CD4-positive, alpha-beta T cell treated with Interleukin-17A for 1 hour (primary cell): ENCODE measurements at places on chromosomes 3 and 15.

DNA sequence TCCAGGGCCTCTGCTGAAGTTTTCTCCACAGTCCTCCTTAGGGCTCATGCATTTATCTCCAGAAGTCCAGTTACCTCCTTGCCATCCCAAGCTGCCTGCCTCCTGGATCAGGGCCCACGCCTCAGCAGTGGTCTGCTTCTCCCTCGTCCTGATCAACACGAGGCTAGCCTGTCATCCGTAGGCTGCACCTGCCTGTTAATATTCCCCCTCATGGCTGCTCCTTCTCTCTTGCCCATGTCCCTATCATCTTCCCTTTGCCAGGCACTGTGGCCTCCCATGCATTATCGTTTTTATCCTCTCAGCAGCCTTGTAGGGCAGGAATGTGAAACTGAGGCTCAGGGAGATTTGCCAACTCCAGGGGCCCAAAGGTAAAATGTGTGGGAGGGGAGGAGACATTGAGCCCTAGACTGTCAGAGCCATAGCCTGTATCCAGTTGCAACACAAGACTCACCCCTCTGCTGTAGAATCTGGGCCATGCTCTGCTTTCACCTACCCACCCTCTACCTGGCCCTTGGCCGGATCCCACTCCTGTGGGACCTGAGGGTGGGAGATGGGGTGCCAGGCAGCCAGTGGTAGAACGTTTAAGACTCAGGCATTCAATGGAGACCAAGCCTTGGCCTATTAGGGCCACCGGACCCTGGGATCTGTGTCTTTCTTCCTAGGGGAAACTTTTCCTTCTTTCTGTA is 4.6 kb downstream of the GRM2 start:
- DNase-seq = no peak

- DNase-seq = no peak
Measured at GRCh38 chr15:98942431-98942830, 65.2 kb downstream of the PGPEP1L start.

DNA sequence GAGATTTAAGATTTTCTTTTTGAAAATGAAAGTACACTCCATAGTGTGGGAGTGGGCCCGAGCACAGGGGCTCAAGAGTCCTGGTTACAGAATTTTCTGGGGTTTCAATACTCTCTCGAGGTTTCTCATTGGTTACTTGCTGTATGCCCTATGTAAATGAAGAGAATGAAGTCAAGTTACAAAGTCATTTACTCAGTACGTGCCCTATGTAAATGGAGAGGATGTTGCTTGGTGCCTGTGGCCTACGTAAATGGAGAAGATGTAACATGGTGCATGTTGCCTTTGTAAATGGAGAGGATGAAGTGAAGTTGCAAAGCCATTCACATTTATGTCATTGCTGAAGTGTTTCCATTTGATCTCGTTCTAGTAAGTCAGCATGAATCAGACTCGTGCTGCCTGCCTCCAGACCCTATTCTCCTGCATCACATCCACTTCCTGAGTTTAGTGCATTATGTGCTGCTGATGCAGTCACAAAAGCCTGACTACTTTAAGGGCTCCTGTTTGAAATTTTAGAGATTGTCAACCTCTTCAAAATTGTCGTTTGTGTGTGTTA is 302.0 kb downstream of the ZBBX start:
- no peak for DNase-seq

DNA sequence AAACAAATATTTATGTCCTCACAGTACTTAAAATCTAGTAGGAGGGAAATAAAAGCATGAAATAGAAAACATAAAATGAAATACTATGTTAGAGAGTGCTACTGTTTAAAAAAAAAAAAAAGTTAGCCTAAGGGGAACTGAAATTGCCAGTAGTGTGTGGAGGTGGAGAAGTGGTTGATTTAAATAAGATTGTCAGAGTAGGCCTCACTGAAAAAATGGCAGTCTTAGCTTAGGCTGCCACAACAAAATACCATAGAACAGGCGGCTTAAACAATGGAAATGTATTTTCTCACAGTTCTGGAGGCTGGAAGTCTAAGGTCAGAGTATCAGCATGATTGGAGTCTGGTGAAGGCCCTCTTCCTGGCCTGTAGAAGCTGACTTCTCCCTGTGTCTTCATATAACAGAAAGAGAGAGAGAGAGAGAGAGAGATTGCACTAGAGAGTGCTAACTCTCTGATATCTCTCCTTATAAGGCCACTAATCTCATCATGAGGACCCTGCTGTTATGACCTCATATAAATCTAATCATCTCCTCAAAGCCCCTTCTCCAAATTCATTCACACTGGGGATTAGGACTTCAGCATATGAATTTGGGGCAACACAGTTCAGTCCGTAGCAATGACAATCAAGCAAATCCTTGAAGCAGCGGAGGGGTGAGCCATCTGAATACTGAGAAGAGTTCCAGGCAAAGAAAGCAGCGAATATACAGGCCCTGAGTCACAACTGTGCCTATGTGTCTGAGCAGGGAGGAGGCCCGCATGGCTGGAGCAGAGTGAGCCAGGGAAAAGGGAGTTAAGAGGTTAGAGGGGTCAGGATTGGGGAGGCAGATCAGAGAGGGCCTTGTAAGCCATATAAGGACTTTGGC is 23.6 kb upstream of the LRRC34 start:
- no peak for DNase-seq

DNA sequence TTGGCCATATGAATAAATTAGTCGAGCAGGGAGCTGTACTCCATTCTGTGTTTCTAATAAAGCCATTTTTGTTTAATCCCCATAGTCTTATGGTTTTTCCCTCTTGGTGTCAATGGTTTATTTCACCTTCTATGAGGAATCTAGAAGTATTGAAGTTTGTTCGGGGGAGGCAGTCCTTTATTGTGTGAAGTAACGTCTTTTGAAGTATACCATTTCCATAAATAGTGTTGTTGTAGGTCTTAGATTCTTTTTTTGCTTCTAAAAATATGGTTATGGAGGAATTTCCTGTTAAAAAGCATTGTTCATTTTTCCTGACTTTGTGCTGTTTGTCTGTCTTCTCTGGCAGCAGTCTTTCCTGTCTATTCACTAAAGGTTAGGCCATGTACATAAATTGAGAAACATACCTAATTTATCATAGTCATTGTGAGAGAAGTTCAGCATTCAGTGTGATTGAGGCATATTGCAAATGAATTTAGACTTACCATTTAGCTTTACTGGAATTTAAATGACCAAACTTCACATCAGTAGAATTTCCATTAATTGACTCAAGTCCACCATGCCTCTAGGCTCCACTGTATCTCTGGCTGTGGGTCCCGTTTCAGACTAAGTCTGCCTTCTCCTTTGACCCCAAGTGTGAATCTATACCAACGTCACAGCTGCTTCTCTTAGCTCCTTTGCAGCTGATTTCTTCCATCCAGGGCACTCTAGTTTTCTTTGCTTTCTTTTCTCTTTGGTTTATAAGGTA is 37.3 kb downstream of the YEATS2 start:
- DNase-seq = no peak

DNA sequence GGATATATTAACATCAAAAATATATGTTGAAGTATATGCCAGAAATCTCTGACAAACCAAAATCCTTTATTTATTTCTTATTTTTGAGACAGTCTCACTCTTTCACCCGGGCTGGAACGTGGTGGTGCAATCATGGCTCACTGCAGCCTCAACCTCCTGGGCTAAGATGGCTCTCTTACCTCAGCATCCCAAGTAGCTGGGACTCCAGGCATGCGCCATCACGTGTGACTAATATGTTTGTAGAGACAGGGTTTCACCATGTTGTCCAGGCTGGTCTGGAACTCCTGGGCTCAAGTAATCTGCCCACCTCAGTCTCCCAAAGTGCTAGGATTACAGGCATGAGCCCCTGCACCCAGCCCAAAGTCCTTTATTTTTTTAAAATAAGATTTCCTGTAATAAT is 11.9 kb downstream of the FAIM start:
- DNase-seq = no peak

- DNase-seq = no peak
Measured at GRCh38 chr3:80405618-80406017, 637.8 kb upstream of the ROBO1 start.

GRCh38 chr3:139303216-139303615 is 40.6 kb upstream of the MRPS22 start:
- no peak for DNase-seq

DNA sequence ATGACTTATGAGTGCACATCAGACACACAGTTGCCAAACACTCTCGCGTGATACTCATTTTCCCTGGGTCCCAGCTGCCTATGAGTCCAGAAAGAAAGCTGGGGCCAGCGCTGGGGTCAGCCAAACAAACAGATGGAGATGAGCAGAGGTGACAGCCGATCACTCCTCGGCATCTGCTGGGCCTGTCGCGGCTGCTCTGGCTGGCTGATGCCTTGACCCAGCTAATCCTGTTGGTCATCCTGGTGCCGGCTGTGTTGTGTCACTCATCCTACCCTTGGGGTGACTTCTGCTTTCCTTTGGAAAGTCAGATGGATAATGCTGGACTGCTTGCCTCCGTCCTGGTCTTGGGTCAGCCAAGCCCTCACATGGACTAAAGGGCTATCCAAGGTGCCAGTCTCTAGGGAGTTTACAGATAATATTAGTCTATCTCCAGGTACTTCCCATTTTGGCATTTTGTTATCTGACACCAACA is 105.3 kb upstream of the PDZRN3 start:
- no peak for DNase-seq

DNA sequence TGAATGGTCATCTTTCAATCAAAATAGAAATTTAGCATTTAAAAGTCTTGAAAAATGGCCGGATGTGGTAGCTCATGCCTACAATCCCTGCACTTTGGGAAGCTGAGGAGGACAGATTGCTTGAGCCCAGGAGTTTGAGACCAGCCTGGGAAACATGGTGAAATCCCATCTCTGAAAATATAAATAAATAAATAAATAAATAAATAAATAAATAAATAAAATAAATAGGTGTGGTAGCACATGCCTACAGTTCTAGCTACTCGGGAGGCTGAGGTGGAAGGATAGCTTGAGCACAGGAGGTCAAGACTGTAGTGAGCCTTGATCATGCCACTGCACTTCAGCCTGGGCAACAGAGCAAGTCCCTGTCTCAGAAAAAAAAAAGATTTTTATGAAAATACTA is 25.9 kb downstream of the SLC30A4 start:
- DNase-seq = no peak

- no peak for DNase-seq
Measured at GRCh38 chr3:62167566-62168262, 205.6 kb downstream of the FEZF2 start.

- DNase-seq = no peak
Measured at GRCh38 chr3:95289295-95289694, 1226.4 kb downstream of the NSUN3 start.

- DNase-seq = no peak
Measured at GRCh38 chr3:180332608-180333007, 269.4 kb upstream of the TTC14 start.

DNA sequence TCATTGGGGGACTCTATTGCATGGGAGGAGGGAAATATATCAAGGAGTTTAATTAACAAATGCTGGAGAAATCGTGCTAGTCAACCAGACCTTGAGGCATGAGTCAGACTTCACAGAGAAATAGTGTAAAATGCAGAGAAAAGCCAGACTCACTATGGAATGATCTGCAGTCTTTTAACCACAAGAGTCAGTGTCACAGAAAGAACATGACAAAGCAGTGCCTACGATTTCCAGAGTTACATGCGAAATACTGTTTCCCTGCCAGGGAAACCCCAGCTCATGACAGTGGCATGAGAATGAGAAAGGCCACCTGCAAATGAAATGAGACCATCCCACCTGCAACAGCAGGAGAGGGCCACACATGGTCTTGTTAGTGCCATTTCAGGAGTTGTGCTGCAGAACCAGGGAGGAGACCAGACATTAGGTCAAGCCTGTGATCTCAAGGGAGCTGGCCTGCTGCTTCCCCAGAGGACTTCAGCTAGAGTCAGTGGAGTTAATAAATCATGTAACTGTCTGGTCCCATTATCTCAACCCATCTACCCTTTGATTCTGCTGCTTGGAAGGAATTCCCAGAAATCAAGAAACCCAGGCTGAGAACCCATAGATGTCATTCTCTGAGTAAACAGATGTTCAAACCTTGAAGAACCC is 79.0 kb downstream of the ERC2 start:
- DNase-seq = no peak

DNA sequence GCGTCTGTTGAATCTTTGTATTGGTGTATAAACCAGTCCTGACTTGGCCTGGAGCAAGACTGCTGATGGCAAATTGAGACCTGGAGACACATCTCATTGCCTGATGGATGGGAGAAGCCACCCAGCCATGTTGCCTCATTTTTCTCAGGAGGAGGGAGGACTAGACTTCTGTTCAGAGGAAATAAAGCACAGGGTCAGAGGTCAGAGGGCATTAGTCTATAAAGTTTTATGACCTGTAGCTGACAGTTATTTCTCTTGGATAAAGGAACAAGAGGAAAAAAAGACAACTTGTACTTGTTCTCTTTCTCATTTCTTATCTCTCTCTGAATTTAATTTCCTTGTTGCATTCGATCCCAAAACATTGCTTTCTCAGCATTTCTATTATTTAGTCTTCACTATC is 775.9 kb downstream of the SQOR start:
- no peak for DNase-seq

GRCh38 chr3:122665226-122665786 is 15.3 kb upstream of the PARP14 start:
- no peak for DNase-seq

DNA sequence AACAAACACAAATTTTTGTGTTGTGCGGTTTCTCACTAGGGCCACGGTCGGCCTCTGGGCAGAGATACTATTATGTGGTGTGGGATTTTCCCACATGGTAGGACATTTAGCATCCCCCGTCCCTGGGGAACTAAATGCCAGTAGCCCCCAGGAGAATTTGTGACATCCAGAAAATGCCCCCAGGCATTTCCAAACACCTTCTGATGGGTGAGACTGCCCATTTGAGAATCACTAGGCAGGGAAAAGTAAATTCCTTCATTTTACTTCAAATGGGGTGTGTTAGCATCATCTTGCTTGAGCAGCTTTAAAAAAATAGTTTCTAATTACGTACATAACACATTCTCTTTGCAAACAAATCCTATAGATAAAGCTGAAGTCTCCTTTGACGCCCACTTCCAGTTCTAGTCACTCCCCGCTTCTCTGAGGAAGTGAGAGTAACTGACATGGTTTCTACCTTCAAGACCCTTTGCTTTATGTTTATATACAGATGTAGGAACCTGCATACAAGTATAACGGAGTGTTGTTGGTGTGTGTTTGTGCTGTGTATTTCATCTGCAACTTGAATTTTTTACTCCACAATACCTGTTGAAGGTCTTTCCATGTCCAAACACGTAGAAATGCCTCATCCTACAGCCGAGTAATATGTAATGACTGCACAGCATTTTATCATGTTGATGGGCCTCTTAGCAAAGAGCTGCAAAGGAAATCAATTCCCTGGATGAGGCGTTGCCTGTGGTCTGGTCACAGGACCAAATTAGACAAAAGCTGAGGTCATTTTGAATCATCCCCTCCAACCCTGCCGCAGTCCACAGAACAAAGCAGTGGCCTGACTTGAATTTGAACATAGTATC is 31.4 kb upstream of the ZBTB38 start:
- DNase-seq = no peak

GRCh38 chr3:45795509-45795881 is 841 bp downstream of the SLC6A20 start:
- DNase-seq = no peak

GRCh38 chr15:33584797-33585196 is 274.0 kb downstream of the RYR3 start:
- DNase-seq = no peak
